ENCODE measurements at places on chromosomes 2 and 18.

GRCh38 chr2:133755480-133756300 lies 187.4 kb upstream of the NCKAP5 start:
- no peak for DNase-seq

DNA sequence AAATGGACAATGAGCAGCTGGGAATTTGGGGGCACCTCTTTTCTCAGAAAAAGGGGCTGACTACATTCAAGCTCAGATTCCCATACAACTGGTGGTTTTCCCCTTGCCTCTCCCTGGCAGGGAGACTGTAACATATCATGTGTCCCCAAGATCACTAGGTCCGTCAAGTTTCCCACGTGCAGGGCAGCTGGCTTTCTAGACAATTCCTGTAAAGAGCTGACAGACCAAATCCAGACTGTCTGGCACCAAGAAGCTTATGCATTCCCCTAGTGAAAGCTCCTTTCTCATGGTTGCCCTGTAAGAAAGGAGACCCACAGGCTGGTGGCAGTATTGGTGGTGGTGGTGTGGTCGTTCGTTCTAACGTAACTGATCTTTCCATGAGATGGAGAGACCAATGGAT lies 48.8 kb downstream of the THUMPD2 start:
- DNase-seq, result no peak

GRCh38 chr2:233815861-233816260 lies 37.7 kb downstream of the MROH2A start:
- no peak for DNase-seq

GRCh38 chr2:15081356-15081755 lies 448.8 kb downstream of the LRATD1 start:
- DNase-seq, result no peak

- DNase-seq, result no peak
Observed at GRCh38 chr18:74256190-74256589, 35.6 kb downstream of the CYB5A start.

- no peak for DNase-seq
Observed at GRCh38 chr2:16104949-16105668, 164.8 kb downstream of the MYCN start.

DNA sequence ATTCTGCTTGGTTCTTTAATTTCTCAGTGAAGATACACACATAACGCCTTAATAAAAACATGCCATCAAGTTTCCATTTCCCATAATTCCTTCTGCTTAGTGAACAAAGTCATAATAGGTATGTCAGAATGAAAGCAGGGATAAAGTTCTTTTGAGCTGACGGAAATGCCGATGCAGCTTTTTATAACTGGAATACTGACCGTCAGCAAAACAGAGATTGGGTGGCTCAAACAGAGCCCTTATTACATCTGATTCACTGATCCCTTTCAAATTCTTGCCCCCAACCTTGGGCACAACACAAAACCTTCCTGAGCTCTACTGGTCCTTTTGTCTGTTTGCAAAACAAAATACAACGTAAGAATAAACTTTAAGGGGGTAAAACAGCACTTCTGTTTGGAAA lies 140.4 kb downstream of the CDH2 start:
- no peak for DNase-seq

DNA sequence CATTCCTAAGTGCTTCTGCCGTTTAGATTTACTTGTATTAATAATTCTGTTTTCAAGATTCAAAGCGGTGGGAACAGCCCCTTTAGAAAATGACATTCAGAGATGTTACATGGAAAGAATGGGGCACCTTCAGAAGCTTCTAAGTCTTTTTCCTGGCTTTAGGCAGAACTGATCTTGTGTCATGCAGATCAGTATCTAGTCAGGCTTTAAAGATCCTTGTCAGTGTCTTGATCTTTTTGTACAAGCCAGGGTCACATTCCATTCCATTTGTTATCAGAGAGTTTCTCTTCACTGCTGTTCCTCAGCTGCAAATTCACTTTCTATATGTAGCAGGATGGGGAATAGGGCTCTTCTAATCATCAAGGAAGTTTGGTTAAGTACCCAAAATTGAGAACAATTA lies 275.3 kb downstream of the DCC start:
- no peak for DNase-seq

- DNase-seq, result no peak
Observed at GRCh38 chr2:17800219-17800618, 16.0 kb upstream of the MSGN1 start.

- DNase-seq, result no peak
Observed at GRCh38 chr2:105403783-105404698, 5.2 kb upstream of the FHL2 start.

DNA sequence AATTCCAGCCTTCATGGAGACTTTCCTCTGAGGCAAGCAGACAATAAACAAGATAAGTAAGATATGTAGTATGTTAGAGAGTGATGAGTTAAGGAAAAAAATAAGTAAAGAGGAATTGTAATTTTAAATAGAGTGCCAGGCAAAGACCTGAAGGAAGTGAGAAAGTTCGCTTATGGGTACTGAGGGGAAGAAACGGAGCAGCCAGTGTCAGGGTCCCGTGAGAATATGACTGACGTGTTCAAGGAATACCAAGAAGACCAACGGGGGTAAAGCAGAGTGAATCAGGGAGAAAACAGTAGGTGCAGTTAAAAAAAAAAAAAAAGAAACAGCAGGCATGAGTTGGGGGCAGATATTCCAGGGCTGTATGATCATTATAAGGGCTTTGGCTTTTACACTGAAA lies 45.1 kb downstream of the ARHGEF33 start:
- DNase-seq, result no peak

- DNase-seq, result no peak
Observed at GRCh38 chr18:27847412-27847811, 329.5 kb downstream of the CDH2 start.

- DNase-seq, result peak; percentile 40
Observed at GRCh38 chr2:112627060-112628040, 18.4 kb upstream of the SLC20A1 start.

GRCh38 chr2:169983506-169983905 lies 156.3 kb downstream of the UBR3 start:
- no peak for DNase-seq

GRCh38 chr2:137173463-137173862 lies 408.1 kb downstream of the THSD7B start:
- DNase-seq, result no peak

GRCh38 chr2:64001382-64002101 lies 17.7 kb downstream of the VPS54 start:
- DNase-seq, result no peak

DNA sequence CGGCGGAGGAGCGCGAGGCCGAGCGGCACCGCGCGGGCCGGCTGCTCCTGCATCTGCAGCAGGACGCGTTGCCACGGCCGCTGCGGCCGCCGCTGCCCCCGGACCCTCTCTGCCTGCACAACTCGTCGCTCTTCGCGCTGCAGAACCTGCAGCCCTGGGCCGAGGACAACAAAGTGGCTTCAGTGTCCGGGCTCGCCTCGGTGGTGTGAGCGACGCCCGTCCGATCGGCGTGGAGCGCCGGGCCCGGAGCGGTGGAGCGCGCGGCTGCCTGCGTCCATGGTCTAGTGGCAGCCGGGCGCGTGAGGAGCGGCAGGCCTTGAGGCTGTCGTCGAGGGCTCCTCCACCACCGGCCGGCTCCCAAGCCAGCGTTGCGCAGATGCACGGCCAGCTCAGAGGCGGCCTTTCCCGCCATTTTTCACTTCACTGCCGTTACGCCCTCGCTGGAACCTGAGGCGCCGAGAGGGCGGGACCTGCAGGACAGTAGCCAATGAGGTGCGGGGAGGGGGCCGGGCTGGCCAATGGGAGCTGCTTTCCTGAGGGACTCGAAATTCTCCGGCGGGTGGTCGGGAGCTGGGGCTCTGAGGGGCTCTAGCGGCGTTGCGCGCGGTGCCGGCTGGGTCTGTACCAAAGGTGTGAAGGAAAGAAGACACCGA lies 1.9 kb downstream of the TLX2 start:
- DNase-seq, result peak; percentile 80

- DNase-seq, result no peak
Observed at GRCh38 chr2:48066000-48066399, 159.7 kb upstream of the FBXO11 start.

DNA sequence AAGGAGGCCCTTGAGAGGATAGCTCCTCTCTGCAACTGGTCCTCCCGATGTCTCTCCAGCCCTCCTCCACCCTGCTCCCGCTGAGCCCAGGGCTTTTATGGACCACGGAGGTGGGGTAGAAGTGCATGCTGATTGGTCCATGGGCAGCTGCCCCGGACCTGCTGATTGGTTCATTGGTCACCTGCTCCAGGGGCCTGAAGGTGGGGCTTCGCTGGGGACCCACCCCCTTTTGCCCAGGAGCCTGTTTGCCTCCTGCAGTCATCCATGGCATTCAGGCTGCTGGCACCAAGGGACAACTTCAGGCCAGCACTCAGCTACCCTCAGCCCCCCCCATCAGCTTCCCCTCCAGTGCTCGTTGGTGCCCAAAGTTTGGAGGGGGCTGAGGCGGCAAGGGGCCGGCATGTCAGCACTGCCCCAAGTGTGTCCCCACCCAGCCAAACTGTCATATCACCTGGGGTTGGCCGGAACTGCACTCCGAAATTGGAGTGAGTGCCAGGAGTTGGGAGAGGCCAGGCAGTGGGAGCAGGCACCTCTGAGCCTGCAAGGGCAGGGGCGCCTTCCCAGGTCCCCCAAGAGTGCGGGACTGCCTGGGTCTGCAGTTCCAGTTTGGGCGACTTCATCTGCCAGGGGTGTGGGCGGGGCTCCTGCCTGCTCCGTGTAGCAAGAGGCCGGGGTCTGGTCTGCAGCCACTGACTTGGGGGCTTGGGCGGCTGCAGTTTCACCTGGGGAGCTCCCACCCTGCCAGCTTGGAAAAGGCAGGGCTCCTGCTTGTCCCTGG lies 288.9 kb downstream of the RDH14 start:
- no peak for DNase-seq

GRCh38 chr18:50312296-50313030 lies 25.0 kb upstream of the CXXC1 start:
- DNase-seq, result no peak
